ENCODE measurements at places on chromosomes 6 and 20.

DNA sequence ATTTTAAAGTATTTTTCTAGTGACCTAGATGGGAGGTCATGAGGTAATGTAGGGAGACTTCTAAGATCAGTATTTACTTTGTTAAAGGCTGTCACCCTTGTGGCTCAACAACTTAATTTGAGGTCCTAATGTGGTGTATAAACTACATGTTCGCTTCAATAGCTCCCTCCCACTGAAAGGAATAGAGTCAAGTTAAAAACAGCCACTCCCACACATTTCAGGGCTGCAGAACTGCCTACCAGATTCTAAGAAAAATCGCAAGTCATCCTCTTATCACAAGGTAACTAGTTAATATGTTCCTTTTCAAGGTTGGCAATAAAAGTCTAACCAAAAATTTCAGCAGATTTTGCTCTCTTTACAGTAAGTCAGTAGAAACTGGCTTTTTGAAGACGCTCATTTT, 15.1 kb downstream of the GSTA1 start:
- DNase-seq: no peak

GRCh38 chr6:35810971-35811698, 6.0 kb downstream of the LHFPL5 start:
- DNase-seq: no peak

DNA sequence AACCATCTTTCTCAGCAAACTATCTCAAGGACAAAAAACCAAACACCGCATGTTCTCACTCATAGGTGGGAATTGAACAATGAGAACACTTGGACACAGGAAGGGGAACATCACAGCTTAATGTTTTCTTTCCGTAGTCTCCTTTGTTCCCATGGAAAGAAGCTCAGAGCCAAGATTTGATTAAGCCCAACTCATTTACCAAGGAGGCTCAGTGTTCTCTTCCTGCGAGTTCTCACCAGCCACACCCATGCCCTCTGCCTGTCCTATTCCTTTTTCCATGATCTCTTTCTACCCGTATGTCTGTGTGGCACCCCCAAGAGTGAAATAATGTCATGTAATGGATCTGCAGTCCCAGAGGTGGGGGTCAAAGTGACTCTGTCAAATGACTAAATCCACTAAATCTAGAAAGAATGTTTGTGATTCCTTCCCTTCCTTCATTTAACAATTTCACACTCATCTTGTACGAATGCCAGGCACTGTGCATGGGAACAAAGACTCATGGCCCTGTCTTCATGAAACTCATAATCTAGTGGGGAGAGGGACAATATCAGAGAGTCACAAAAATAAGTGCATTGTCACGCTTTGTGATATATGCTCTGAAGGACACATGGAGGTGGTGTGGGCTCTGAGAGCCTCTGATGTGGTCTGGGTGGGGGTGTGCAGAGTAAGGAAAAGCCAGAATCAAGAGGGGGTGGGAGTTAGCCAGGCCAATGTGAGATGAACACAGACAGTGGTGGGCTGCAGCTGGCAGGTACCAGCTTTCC, 292.1 kb downstream of the CDC5L start:
- no peak for DNase-seq

DNA sequence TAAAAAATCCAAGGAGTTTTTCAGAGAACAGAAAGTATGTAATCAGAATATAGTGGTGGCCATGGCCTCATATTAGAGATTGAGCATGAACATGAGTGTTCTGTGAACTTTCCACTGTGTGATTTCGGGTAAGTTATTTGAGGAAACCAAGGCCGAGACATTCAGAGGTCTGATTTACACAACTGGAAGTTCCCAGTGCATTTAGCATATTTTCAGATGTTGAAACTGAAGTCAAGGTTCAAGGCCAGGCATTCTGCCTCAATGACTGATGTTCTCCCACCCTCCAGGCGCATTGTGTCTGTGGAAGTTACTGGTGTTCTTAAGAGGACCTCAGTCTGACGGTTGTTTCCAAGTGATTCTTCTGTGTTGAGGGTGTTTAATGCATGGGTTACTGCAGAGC, 26.2 kb downstream of the RNF144B start:
- DNase-seq: no peak

DNA sequence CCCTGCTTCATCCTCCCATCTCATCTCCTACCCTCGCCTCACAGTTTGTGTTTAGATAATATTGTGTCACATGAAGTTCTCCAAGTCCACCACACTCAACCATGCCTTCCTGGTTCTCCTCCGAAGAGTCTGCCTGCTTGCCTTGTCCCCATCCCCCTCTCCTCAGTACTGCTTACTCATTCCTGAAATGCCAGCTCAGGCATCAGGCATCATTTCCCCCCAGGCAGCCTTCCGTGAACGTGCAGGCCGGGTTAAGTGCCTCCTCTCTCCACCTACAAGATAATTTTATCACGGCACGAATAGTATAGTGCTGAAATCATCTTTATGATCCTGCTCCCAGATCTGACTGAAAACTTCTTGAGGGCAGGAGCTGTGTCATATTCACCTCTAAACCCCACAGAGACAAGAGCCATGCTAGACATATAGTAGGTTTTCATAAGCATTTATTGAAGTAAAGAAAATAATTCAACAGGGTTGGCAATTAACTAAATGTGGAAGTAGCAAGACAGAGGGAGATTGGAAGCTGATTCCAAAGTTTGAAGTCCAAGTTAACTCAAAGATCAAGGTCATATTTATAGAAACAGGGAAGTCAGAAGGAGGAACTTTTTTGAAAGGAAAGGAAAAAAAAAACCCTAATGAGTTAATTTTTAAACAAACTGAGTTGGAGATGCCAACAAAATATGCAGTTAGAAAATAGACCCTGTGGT, 48.7 kb upstream of the BMP2 start:
- DNase-seq: no peak

GRCh38 chr6:85368631-85369030, 81.3 kb upstream of the NT5E start:
- no peak for DNase-seq

DNA sequence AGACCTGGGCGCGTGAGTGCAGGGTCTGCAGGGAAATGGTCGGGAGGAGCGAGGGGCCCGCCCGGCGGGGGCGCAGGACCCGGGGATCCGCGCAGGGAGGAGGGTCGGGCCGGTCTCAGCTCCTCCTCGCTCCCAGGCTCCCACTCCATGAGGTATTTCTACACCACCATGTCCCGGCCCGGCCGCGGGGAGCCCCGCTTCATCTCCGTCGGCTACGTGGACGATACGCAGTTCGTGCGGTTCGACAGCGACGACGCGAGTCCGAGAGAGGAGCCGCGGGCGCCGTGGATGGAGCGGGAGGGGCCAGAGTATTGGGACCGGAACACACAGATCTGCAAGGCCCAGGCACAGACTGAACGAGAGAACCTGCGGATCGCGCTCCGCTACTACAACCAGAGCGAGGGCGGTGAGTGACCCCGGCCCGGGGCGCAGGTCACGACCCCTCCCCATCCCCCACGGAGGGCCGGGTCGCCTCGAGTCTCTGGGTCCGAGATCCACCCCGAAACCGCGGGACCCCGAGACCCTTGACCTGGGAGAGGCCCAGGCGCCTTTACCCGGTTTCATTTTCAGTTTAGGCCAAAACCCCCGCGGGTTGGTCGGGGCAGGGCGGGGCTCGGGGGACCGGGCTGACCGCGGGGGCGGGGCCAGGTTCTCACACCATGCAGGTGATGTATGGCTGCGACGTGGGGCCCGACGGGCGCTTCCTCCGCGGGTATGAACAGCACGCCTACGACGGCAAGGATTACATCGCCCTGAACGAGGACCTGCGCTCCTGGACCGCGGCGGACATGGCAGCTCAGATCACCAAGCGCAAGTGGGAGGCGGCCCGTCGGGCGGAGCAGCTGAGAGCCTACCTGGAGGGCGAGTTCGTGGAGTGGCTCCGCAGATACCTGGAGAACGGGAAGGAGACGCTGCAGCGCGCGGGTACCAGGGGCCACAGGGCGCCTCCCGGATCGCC, 54.2 kb upstream of the HLA-A start:
- DNase-seq: no peak

GRCh38 chr20:17666481-17666880, 15.6 kb downstream of the RRBP1 start:
- no peak for DNase-seq

- DNase-seq: no peak
Observed at GRCh38 chr6:31128093-31128676, 7.9 kb upstream of the CDSN start.

DNA sequence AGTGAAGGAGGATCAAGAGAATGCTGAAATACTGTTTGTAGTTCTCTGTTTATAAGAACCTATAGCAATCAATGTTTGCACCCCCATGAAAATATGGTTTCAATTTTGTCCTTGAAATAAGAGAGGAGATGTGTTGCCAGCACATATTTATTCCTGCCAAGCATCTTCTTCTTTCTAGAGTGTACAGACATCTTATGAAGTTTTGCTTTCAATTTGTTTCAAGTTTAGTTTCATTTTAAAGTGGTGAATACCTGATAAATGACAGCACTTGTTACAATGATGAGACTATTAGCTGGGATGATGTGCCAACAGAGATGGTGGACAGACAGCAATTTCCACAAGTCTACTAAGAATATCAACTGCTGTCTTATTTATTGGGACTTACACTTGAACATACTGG, 39.2 kb upstream of the CENPW start:
- DNase-seq: no peak

- DNase-seq: no peak
Observed at GRCh38 chr6:157440171-157440570, 59.2 kb downstream of the ZDHHC14 start.

GRCh38 chr20:11017446-11017845, 343.6 kb upstream of the JAG1 start:
- no peak for DNase-seq

DNA sequence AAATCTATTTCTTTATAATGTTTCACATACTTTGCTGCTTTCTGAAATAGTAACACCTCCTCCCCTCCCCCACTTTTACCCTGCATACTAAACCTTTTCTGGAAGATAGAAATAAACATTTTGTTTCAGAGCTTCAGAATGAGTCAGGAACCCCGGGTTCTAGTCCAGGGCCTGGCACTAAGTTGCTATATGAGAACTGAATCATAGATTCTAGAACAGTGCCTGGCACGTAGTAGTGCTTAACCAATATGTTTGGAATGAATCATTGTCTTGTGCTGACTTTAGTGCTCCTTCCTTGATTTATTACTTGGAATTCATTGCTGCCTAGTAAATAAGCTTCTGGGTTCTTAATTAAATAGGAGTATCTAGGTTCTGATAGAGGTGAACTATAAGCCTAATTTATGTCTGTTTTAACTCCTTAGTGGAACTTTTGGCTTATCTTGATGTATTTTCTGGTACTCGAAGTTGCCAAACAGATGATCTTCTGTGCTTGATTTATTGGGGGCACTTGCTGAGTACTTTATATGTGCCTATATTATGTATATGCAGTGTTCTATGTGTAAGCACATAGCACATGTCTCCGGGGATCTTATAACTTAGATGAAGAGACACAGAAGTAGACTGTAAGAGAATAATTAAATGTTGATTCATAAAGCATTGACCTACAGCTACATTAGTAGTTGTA, 18.6 kb downstream of the TAB2 start:
- no peak for DNase-seq

GRCh38 chr6:29516108-29516507, 28.4 kb upstream of the MAS1L start:
- no peak for DNase-seq

GRCh38 chr6:104954190-104954797, 2.6 kb upstream of the LIN28B start:
- no peak for DNase-seq

DNA sequence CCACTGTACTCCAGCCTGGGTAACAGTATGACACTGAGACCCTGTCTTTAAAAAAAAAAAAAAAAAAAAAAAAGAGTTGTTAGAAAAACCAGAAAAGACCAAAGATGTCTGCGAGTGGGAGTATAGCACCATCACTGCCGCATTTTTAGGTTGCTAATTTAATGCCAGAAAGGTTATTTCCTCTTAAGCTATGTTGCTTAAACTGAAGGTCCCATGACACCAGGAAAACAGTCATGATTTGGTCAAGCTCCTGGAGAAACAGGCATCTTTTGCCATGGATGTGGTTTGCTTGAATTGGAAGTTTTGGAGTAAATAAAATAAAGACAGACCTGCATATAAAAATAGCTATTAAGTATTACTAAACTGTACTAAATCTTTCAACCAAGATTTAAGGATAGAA, 68.3 kb upstream of the TNFRSF21 start:
- DNase-seq: no peak

DNA sequence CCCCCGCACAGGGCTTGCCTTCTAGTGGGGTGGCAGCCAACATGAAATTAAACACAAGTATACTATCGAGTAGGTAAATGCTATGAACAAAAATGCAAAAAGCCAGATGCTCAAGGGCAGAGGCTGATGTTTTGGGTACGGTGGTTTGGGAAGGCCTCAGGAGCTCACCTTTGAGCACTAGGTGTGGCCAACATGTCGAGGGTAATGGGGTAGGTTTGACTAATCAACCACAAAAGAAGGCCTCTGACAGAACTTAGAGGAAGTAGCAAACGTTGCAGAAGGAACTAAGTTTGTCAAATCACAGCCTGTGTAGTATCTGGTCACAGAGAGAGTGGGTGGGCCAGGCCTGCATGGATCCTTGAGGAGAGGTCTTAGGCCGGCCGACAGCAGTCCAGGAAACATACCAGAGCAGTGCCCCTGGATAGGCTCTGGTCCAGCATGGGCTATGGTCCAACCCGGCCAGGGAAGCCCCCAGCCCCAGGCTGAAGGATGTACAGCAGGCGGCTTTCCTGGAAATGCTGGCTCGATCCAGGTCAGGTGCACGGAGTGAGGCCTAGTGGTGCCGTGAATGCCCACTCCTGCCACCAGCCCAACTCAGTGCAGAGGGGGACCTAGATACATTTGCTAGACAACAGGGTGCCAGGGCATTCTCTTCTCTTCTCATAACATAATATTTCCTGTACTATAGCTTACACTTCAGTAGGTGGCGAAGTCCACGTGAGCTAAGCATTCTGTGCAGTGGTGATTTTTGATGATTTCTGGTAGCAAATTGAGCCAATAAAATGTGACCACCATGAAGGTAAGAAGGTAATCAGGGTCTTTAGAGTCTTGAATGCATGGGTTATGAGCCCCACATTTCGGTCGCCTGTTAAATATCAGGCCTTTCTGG, 56.3 kb upstream of the CD93 start:
- no peak for DNase-seq

DNA sequence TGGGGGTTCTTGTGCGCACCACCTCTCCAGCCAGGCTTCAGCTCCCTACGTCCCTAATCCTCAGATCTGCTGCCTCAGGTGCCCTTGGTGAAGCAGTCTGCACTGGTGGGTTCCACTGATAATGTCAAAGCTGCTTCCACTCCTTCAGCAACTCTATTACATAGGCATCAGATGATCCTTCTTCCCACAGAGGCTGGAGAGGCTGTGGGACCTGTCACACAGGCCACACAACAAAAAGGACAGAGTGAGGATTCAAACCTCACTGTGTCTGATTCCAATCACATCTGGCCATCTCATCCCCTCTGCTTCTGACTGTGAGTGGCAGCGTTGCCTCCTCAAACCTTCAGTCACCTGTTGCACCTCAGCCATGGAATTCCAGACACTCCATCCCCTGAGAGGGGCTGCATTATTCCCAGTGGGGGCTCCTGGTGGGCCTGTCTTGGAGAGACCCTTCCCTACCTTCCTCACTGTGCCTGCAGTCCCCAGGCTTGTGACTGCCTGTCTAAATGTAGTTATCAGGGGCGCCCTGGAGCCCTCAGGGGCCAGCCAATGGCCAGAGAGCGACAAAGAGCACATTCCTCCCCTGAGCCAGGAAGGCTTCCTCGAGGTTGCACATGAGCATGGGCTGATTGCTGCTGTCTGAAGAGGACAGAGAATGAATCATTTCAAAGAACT, 211.4 kb upstream of the ECI2 start:
- DNase-seq: no peak

Data from NCI-H2081 treated with DMSO at 0.1 percent for 48 hours (cell line).